ENCODE measurements at places on chromosomes 3 and 15.

- no peak for DNase-seq
These were observed 63.9 kb downstream of the IMPG2 start for GRCh38 chr3:101256511-101256910.

- DNase-seq: no peak
These were observed 18.5 kb upstream of the NMNAT3 start for GRCh38 chr3:139696314-139696604.

- DNase-seq: no peak
These were observed 967.8 kb upstream of the CFAP20DC start for GRCh38 chr3:60017631-60018030.

DNA sequence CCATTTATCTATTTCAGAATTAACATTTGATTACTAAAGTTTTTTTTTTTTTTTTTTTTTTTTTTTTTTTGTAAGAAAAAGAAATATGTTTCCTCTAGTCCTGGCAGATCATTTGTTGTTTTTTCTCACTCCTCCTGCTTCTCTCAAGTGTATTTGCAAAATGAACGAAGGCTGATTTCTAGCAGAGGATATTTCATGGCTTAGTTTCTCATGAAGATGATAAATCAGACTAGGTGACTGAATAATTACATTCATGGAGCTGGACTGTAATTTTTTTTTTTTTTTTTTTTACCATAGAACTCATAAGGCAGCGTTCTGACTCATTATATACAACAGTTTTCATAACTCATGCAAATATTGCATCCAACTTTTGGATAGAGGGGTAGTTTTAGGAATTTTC is 332.5 kb upstream of the SEMA6D start:
- no peak for DNase-seq

GRCh38 chr3:134359121-134360010 is 14.9 kb downstream of the AMOTL2 start:
- DNase-seq: no peak

DNA sequence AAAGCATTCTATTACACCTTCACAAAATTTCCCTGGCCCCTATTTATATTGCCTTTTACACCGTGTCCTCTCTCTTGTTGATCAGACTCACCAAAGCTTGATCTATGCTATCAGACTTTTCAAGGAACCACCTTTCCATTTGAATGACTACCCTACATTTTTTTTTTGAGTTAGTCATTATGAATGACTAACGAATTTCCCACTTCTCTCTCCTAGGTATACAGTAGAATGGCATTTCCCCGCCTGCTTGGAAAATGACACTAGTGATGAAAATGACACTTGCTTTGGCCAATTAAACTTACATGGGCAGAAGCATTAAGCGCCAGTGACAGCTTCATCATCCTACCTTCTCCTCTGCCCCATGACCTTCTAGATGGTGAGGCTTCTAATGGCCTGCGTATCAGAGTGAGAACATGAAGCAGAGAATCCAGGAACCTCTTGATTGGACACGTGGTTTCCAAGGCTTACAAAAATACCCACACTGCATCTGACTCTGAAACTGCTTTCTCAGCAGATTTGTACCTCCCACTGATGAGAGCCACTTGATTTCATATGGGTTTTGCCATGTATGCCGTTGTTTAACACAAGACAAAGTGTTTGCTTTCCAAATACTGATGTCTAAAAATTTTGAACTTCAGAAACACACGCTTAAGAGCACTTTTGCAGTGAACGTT is 370.5 kb downstream of the CTNNB1 start:
- DNase-seq: no peak

DNA sequence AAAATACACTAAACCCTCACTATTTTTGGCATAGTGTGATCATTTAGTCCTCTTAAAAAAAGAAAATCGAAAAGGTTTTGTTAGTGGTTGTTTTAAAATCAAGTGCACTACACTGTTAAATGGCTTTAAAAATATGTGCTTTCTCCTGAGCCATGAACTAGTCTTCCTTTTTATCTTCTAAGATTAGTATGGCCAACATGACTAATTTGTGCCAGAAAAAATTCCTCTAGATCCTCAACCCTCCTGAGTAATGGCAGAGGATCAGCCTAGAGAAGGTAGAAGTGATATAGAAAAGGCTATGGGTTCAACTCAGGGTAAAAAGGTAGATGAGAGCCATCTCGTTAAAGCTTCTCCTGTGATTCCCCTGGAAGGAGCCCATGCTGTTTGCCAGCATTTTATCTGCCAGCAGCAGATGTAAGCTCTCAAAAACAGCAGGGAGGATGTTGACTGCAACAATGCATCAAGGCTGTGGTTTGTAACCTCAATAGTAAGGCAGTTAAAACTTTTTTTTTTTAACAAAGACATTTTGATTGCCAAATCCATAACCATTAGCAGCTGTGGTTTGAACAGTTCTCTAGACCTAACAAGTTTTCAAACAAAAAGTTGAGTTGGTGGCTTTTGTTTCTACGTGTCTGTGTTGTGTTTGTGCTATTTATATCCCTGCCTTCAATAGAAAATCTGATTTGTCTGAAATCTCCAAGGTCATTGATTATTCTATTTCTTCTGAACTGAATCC is 30.2 kb upstream of the ZNF609 start:
- DNase-seq: no peak
